AG04449 (cell line): ENCODE measurements at places on chromosomes 16 and 17.

GRCh38 chr17:44360826-44361225 is 2.8 kb downstream of the FAM171A2 start:
- peak; percentile 12 for DNase-seq

- DNase-seq = no peak
Observed at GRCh38 chr16:2053897-2054296, 6.1 kb downstream of the TSC2 start.

DNA sequence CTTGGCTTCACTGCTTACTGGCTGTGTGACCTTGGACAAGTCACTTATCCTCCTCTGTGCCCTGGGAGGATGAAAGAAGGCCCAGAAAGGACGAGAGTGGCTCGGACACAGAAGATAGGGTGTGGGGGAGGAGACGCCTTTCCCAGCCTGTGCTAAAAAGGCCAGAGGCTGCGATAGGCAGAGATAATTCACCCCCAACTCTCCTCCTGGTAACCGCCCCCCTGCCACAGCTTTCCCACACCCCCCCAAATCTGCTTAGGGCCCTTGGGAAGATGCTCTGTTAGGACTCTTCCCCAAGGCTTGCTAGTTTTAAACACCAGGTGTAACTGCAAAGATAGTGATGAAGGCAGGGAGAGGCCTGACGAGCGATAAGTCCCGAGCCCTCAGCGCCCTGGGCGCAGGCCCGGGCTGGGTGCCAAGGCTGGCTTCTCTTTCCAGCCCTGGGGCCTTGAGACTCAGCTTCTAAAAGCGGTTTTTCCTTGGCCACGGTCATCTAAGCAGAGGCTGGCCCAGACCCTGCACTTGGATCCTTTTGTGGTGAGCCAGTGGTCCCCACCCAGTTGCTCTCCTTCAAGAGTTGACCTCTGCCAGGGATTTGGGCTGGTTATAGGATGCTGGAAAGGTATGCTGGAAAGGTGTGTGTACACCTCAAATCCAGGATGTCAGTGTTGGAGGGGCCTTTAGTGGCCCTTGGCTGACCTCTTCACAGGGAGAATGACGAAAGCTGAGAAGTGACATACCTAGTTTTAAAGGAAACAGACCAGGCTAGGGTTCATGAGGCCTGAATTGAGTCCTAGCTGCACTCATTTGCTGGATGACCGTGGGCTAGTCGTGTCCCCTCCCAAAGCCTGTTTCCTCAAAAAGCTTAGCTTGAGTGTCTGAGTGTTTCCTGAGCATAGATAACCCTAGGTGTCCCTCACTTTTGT is 3.4 kb upstream of the PPP1R9B start:
- DNase-seq = no peak

- no peak for DNase-seq
Observed at GRCh38 chr17:27038676-27039075, 255.2 kb upstream of the WSB1 start.

DNA sequence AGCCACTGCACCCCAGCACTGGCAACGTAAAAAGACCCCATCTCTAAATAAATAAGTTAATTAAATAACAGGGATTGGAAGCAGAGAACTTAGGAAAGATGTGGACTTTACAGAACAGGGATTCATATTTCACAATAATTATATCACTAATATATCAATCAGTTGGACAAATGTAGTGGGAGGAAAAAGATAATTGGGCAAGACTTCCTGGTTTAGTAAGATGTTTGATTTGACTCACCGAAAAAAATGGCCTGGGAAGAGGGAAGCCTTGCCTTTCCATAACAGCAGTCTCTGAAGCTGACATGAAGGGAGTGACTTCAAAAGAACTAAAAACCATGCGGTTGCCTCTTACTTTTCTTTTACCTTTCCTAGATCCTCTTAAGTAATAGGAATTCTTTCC is 15.2 kb upstream of the C17orf78 start:
- DNase-seq = no peak

DNA sequence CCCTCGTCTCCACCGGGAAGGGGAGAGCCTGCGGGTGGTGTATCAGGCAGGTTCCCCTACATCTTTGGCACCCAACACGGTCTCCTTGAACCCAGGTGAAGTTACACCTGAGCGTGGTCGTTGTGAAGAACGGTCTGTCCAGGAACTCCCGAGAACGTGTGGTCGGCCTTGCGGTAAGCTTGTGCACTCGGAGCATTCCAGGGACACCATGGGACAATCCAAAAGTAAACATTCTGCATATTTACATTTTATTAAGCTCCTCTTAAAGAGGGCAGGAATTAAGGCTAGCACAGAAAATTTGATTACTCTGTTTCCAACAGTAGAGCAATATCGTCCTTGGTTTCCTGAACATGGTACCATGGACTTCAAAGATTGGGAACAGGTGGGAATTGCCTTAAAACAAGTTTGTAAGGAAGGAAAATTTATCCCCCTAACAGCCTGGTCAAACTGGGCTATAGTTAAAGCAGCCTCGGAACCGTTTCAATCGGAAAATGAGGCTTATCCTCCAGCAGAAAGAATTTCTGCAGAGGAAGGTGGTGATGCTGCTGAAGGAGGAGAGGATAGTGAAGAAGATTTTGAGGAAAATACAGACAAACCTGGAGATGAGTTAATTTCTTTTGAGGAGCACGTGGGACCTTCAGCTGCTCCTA is 18.2 kb downstream of the ALOX15B start:
- DNase-seq = no peak

DNA sequence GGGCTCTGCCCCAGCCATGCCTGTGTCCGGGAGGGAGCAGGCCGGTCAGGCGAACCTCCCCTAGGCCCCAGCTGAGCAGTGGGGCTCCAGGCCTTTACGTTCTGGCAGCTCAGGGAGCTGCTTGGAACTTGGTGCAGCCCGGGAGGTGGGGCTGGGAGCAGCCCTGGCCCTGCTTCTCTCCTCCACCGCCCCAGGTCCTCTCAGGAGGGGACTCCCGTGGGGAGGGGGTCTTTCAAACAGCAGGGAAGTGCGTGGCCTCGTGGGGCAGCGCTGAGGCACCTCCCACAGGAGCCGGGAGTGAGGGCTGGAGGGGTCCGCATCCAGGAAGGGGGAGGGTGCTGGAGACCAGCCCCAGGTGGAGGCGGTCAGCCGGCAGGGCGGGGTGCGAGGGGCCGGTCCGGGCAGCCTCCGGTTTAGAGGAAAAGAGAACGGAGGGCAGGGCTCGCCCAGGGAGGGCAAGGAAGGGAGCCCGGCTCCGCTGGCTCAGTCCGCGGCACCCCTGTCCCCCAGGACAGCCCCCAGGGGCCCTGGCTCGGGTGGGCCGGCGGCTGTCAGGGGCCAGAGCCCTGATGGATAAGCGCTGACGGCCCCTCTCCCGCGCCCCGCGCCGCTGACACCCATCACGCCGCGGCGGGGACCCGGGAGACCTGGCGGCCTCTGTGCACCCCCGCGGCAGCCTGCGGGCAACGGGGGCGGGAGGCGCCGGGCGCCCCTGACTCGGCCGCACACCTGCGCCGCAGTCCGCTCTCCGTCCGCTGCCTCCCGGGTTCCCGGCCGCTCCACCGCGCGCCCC is 587 bp upstream of the PRR35 start:
- DNase-seq = no peak

GRCh38 chr17:81345228-81346089 is 49.8 kb upstream of the BAHCC1 start:
- DNase-seq = no peak

- no peak for DNase-seq
Observed at GRCh38 chr16:51540259-51540658, 389.2 kb upstream of the SALL1 start.

- DNase-seq = no peak
Observed at GRCh38 chr16:27304881-27305745, 8.7 kb upstream of the IL4R start.

DNA sequence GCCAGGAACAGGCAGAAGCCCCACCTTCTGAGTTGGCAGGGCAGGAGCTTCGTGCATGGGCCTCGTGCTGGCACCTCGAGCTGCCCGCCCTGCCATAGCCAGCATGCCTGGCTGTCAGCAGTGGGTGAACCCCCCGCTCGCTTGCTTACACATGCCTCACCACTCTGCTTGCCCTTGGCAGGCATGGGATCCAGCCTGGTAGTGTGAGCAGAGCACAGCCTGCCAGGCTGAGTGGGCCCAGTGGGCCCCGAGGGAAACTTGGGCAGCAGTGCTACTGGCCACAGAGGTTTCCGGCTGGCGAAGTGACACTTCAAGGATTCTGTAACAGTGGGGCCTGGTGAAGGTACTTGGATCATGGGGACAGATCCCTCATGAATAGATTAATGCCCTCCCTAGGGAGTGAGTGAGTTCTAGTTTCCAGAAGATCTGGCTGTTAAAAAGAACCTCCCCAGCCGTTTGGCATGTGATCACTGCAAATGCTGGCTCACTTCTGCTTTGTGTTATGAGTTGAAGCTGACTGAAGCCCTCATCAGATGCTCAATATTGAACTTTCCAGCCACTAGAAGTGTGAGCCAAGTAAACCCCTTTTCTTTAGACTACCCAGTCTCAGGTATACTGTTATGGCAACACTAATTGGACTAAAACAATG is 114.7 kb downstream of the BCAS3 start:
- DNase-seq = no peak

GRCh38 chr16:57341441-57342303 is 16.9 kb upstream of the CCL22 start:
- DNase-seq = peak; percentile 90

DNA sequence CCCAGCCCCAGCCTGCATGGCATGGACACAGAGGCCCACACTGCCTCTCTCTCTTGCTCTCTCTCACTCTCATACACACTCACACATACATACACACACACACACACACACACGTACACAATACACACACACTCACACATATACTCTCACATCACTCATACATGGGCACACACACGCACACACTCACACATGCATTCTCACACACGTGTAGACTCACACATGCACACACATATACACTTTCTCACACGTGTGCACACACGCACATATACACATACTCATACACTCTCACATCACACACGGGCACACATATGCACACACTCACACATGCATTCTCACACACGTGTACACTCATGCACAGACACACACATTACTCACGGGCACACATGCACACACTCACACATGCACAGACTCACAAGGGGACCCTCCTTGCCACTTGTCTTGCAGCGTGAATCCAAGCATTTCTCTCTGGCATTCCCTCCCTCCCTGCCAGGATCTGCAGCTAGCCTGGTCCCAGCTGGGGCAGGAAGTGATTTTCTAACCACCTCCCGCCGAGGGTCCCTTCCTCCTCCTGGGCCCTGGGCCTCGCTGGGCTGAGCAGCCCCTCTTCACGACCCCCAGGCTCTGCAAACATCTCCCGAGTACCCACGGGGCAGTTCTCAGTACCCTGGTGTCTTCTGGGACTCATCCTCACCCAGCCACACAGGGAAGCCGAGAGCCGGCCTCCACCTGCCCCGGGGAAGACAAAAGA is 37.5 kb downstream of the IL21R start:
- DNase-seq = no peak

- DNase-seq = no peak
Observed at GRCh38 chr17:66689221-66689620, 145.7 kb upstream of the CACNG5 start.

GRCh38 chr17:66661411-66662256 is 173.3 kb upstream of the CACNG5 start:
- DNase-seq = no peak

- peak; percentile 33 for DNase-seq
Observed at GRCh38 chr17:63431939-63432804, 13.9 kb downstream of the CYB561 start.

DNA sequence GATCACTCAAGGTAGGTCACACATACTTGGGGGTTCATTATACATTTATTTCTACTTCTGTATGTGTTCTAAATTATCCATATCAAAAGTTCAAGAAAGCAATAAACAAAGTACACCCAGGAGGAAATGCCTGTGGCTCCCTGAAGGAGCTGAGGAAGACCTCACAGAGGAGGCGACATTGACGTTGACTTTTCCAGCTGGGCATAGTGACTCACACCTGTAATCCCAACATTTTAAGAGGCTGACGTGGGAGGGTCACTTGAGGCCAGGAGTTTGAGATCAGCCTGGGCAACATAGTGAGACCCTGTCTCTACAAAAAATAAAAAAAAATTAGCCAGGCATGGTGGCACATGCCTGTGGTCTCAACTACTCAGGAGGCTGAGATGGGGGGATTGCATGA is 16.3 kb downstream of the ITGAD start:
- DNase-seq = no peak

DNA sequence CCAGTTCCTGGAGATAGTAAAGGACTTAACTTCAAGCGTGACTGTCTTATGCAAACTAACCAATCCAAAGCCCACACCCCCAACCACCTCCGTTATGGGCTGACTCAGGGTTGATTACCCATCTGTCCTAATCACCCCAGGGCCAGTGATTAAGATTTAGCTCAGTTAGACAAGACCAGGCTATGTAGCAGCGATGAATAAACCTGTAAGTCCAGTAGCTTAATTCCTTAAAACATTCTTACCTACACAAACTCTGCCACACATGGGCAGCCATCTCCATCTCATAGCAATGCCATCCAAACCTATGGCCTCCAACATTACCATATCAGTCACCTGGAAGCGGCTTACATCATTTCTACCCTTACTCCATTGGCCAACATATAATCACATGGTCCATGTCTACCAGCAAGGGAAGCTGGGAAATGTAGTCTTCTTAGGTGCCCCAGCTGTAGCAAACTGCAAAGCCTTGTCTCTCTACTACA is 266.7 kb downstream of the SHISA9 start:
- no peak for DNase-seq

DNA sequence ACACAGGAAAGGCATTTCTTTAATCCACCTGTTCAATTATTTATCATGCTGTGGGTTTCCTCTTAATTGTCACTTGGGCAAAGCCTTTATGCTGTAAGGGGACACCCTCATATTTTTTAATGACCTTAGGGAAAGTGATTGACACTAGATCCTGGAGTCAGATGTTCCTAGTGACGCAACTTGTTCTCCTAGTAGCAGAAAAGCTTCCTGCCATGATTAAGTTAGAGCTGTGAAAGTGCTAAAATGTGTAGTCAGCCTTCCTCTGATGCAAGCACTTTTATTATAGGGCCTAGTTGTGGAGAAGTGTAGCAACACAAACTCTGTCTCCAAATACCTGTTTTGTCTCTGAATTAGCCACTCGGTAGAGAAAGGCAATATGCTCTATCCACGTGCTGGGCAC is 12.3 kb downstream of the TMEM100 start:
- DNase-seq = no peak
